ENCODE measurements at places on chromosomes 5 and 9. TPM values are rescaled to one million over a fixed set of nuclear protein-coding genes. Genes with fewer than 3 reads are reported as not detected.

Gene SPACA9
- total RNA-seq: 1.3 TPM

- DNase-seq: no peak
These were observed 60.7 kb downstream of the BHMT start for GRCh38 chr5:79172269-79172668.

- DNase-seq: no peak
These were observed 64.3 kb upstream of the CAMK4 start for GRCh38 chr5:111159845-111160244.

GRCh38 chr9:38298503-38298902 is 94.0 kb upstream of the ALDH1B1 start:
- no peak for DNase-seq

DNA sequence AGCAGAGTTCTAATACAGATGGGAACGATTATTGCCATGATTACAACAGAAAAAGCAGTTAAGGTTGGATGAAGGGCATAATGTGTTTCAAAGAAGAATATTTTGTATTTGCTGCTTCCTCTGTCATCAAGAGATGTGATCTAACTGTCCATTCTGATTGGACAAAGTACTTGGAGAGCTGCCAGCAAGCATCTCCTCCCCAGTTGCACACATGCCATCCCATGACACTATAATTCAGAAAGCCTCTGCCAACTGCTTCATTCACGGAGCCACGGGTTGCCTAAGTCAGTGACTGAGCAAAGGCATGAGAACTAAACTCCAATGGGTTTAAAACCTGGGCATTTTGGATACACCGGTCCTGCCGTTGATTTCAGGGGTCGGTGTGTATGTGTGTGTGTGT is 253.8 kb downstream of the CRB2 start:
- no peak for DNase-seq

- no peak for DNase-seq
These were observed 5.3 kb upstream of the OTP start for GRCh38 chr5:77643654-77644370.

DNA sequence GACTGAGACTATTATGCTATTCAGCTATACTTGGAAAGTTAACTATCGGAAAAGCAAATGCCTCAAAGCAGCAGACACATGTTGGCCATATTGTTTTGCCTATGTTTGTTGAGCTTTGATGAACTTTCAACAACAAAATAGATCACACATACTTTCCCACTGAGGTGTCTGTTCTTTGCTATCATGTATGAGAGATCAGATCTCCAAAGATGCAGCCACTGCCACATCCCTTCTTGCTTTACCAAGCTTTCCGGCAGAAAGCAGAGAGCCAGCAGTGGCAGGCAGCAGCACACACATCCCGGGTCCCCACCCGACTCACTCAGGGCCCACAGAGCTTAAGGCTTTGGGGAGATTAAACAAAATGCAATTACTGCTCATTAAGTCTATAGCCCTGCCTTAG is 18.8 kb downstream of the ZBTB5 start:
- no peak for DNase-seq

DNA sequence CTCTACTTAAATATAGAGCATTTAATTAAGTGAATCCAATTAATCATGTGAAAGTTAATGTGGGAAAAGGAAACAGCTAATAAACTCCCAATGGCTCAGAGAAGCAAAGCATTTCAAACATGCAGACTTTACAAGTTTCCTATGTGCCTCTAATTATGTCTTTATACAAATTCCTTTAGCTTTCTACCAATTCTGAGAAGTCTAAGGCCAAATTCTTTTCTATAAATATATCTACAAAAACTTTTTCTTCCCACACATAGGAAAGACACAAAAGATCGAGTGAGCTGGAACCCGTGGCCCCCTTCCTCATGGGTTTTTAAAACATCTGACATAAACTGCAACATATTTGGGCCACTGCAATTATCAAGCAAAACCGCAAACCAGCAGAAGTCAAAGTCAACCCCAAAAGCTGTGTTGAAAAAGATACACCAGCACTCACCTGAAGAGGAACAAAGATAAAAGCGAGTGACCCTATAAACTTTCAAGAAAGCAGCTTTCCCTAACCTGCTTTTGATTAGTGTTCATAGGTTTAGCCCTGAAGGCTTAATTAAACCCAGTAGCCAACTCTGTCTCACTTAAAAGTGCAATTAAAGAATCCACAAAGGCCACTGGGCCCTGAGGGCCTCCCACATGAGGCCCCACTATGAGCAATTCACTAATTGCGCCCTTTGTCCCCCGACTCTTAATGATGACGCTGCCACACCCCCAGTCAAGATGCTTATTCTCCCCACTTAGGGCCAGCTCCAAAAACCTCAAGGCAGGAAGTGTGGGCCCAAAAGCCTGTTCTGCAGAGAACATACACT is 12.1 kb downstream of the SEMA5A start:
- no peak for DNase-seq
